ENCODE measurements at places on chromosomes 11 and 22. TPM values are rescaled to one million over a fixed set of nuclear protein-coding genes. Genes with fewer than 3 reads are reported as not detected.
A peak's percentile ranks its signal among the peaks of the same experiment; 100 is the strongest.

DNA sequence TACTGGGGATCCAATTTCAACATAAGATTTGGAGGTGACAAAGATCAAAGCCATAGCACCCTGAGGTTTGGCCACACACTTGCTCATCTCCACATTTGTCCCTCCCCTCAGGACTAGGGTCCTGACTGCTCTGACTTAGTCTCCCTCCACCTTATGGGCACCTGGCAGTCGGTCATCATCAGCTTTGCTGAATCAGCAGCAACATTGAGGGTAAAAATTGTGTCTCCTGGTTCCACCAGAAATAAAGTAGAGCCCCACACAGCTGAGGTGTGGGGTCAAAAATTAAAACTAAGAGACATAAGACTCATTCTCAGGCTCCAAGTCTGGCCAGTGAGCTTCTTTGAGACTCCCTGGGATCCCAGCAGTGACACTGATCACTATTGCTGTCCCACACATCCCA, 56.2 kb downstream of the GGTLC2 start:
- no peak for DNase-seq

GRCh38 chr11:126185259-126186024, 26.0 kb downstream of the RPUSD4 start:
- DNase-seq, result no peak

GRCh38 chr22:46433318-46433717, 97.8 kb downstream of the TRMU start:
- DNase-seq, result no peak

DNA sequence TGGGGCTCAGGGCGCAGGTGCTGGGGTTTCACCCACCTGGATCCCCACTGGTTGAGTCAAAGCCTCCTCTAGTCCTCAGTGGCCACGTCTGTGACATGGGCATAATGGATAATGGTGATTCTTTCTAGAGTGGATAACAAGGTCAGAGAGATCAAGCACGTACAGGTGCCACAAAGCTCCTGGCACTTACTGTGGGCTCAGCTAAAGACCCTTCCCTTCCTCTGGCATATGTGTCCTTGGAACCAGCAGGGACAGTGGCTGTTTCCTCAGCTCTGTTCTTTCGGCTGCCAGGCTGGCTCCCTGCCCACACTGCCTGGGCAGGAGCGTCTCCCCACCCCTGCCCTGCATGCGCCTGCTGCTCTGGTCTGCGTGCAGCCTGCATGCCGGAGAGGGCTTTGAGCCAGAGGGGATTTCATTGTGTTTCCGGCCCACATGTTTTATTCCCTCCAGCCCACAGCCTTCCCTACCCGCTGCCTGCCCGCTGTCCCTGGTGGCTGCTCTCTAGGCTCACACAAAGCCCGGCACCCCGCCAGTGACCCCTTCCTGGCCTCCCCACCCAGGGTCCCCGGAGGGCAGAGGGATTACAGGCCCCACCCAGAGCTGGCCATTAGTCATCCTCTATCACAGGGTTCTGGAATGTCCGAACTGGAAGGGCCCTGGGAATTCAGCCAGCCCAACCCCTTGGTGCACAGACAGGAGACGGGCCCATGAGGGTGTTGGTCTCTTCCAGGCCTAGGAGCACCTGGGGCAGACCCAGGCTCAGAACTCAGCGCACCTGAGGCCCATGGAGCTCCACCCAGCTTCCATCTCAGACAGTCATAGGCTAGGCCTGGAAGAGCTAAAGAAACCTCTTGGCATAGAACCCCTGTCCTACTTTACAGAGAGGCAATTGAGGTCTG, 55.3 kb upstream of the GCAT start:
- DNase-seq, result peak; percentile 89

DNA sequence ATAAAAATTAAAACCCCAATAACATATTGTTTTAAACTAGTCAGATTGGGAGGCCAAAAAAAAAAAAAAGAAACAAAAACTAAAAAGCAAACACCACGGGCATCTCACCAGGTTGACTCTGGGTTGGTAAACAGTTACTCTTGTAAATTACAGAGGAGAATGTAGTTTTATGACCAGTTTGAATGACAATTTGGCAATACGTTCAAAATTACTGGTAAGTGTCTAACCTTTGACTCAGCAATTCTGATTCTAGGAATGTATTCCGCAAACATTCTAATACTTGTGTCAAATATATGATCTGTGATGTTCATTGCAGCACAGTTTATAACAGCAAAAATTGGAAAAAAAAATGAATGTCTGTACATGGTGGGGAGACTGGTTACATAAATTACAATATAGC, 1376.0 kb downstream of the TBC1D22A start:
- DNase-seq, result no peak

DNA sequence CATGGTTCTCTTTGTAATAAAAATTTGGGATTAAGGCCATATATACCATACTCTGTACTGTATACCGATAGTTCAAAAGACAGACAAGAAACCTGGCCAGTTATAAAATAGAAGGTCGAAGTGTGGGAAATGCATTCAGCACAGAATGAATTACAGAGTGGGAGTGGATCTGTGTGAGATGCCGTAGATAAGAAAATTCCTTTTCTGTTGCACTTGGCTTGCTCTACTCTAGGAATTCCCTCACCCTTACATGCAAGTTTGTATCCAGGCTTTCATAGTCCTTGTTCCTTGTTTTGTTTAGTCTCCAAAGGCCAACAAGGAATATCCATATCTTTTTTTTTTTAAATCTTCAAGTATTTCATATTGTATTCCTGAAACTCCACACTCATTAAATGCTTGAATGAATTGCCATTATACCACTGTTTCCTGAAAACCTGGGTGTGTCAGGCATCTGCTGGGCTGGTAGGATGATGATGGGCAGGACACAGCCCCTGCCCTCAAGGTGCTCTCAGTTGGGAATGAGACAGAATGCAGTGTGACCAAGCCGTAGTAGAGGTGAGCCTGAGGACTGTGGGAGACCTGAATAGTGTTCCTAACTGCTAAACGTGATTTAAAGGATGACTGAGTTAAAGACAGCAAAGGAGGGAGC, 53.5 kb downstream of the TEAD1 start:
- DNase-seq, result no peak

DNA sequence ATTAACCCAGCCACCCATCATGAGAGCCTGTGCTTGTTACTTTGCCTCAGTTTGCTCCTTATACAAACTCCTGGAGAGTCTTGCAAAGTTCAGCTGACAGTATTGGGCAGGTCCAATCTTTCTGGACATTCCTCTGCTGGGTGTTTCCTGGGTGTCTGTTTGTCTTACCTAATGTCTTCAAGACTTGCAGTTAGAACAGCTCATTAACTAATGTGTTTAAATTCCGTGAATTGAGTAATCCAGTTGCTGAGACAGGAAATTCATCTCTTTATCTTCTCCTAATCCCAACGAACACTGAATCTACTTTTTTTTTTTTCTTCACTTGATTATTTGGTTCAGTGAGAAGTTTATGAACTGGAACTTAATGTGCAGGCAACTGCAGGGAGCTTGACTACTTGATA, 20.6 kb downstream of the BCO2 start:
- no peak for DNase-seq

DNA sequence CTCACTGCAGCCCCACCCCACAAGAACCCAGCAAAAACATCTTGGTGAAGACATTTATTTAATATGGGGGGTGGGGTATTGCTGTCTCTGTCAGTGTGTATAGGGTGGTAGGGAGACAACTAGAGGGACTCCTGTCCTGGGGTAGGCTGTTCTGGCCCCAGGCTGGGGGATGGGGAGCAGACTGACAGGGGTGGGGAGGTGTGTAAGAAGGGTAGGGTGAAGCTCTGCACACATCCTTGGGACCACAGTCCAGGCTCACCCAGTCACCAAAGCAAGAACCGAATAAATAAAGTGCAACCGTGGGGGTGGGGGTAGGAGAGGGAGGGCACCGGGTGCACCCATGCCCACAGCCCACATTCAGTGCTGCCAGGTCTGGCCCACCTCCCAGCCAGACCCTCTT, 7.8 kb upstream of the HPX start:
- DNase-seq, result no peak

OR52R1 gene
- not detected for total RNA-seq

ANO5 gene
- total RNA-seq, result 4.6 TPM

NPTXR gene
- total RNA-seq, result 4.5 TPM

FAM180B gene
- total RNA-seq, result not detected

SERPINH1 gene
- 516 TPM for total RNA-seq
